SJCRH30 (cell line): ENCODE measurements at places on chromosomes 6 and 20.

- no peak for DNase-seq
Observed at GRCh38 chr6:125842091-125842626, 51.4 kb downstream of the NCOA7 start.

DNA sequence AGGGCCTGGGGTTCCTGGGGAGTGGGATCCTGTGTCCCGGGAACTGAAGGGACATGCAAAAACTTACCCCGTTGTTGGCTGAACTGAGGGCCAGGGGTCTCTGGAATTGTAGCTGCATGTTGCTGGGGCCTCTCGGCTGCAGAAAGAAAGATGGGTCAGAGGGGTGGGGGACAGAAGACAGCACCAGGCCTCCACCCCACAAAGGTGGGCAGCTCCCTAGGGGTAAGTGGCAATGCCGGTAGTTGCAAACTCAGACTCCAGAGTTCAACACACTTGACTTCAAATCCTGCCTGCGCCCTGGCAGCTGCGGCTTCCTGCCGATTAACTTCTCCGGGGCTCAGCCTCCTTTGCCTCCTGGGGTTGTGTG is 4.8 kb downstream of the ZBP1 start:
- no peak for DNase-seq

DNA sequence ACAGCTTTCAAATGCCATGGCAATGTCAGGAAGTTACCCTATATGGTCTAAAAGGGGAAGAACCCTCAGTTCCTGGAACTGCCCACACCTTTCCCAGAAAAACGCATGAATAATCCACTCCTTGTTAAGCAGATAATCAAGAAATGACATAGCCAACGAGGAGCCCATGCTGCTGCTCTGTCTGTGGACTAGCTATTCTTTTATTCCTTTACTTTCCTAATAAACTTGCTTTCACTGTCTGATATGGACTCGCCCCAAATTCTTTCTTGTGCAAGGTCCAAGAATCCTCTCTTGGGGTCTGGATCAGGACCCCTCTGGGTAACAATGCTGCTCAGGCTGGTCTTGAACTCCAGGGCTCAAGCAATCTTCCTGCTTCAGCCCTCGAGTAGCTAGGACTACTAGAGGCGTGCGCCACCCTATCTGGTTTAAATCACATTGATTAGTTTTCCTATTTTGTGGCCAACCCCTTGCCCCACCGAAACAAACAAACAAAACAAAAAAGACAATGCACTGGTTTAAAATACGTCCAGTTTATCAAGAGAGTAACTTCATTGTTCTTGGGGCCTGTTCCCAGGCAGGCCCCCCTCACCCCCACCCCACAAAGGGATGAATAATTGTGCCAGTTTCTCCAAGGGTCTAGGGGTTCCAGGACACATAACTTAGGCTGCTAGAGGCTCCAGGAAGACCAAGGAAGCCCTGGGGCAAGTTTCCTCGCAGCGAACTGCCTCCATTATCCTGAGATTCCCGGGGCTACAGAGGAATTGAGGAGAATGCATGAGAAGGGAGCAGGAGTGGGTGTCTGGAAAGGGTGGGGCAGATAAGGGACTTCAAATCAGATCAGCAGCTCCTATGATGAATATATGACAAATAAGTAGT is 10.1 kb upstream of the AKAP12 start:
- no peak for DNase-seq

GRCh38 chr20:34954904-34955230 is 739 bp downstream of the GSS start:
- peak; percentile 67 for DNase-seq

GRCh38 chr6:76615395-76615794 is 542.9 kb upstream of the IMPG1 start:
- DNase-seq: no peak

DNA sequence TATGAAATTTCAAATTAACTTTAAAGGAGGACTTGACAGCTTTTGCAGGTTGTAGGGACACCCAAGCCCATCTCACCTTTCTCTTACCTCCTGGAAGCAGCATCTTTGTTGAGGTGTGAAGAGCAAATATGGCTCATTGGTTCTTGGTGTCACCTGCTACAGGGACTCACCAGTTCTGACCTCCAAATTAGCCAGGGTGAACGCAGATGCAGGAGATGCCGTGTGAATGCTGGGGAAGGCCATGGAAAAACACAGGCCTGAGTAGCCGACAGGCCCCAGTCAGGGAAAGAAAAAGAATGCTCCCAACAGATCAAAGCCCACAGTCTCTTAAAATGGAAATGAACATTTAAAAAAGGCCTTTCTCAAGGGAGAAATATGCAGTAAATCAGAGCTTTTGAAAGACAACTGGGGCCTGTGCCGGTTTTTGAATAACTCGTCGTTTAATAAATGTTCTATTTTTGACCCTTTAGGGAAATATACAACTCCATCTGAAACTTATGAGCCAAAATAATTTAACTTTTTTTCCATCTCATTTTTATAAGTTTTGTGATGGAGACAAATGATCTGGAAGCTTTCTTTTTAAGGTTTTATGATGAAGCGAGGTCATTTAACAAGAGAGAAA is 167.5 kb downstream of the CD83 start:
- no peak for DNase-seq

- no peak for DNase-seq
Observed at GRCh38 chr6:39143238-39143930, 28.4 kb upstream of the SAYSD1 start.
